ENCODE measurements at places on chromosomes 7 and 10.

DNA sequence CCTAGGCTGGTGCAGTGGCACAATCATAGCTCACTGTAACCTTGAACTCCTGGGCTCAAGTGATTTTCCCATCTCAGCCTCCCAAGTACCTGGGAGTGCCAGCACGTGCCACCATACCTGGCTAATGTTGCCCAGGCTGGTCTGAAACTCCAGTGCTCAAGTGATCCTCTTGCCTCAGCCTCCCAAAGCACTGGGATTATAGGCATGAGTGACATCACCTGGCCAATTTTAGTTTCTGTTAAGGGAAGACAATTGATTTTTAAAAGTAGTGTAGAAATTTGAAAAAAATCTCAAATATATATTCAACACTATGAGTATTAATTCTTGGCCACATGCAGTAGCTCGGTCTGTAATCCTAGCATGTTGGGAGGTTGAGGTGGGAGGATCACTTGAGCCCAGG lies 121.9 kb upstream of the RHEB start:
- DNase-seq, result no peak

DNA sequence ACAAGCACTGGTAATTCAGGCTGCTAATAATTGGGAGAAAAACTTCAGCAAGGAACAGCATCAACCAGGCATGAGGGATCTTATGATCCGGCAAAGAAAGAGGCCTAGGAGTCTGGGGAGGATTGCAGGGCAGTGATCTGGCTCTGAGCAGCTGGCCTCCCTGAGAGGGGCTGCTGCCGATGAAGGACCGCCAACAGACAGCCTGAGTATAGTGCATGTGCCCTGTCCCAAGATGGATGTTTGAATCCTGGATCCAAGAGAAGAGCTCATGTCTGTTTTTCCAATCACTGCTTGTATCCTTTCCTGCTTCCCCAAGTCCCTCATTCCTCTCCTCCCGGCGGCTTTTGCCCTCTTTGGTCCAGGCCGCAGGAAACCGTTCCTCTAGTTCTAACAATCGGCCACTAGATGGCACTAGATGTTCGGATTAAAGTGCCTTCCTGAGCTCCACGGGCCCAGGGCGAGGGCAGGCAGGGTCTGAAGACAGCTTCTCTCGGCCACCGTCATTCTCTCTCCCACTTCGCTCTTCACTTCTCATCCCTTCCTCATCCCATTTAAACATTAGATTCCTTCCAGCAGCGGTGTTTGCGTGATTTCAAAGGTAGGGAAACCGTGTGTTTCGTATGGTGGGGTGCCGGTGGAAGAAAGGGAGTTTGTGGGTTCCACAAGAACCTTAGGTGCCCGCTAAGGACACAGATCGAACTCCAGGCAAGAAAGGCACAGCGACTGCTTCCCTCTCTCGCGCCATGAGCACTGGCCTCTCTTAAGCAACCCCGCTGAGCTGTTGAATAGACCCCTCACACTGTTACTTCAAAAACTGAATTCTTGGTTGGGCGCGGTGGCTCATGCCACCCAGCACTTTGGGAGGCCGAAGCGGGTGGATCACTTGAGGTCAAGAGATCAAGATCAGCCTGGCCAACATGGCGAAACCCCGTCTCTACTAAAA lies 82.4 kb downstream of the ADCYAP1R1 start:
- DNase-seq, result peak; percentile 89

DNA sequence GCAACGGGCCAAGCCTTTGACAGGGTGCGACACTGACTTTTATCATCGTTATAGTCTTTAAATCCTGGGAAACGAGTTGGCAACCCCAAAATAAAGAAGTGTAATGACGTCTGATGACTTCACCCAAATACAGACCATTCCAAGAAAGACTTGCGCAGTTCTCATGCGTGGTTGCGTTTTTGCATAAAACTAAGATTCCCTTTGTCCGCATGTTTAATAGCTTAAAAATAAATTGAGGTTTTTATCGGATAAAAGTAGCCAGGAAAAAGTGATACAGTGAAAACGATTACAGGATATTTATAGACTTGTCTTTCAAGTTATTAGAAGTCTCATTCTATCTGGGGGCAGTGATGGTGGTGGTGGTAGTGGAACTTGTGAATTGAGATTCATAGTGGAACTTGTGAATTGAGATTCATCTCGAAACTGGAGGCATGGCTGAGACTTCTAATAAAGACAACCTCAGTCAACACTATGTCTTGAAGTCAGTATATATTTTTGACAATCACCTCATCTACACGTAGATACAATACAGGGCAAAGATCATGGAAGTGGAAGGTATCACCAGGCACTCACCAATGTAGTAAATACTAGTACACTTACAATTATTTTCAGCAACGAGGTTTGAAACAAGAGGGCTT lies 1.2 kb upstream of the NAMPT start:
- DNase-seq, result no peak

GRCh38 chr7:151494298-151495284 lies 25.1 kb downstream of the RHEB start:
- DNase-seq, result no peak

- no peak for DNase-seq
These were observed 80.5 kb upstream of the LRGUK start for GRCh38 chr7:134046594-134047128.

GRCh38 chr7:155130493-155130892 lies 60.4 kb downstream of the HTR5A start:
- DNase-seq, result no peak
